ENCODE measurements at places on chromosomes 11 and 22. TPM values are rescaled to one million over a fixed set of nuclear protein-coding genes. Genes with fewer than 3 reads are reported as not detected.

OR4A15 gene
- total RNA-seq, result not detected

NLRP10 gene
- not detected for total RNA-seq

- no peak overlapping the region for H3K4me3 ChIP-seq
- no peak for DNase-seq
- peaks cover 34% of the 10 kb centered on the region for H3K4me1 ChIP-seq
- H3K36me3 ChIP-seq, result no peaks in the 10 kb centered on the region
- H3K27ac ChIP-seq, result peak overlapping the region; percentile 67
Observed at GRCh38 chr11:116033931-116034553, 529.8 kb upstream of the CADM1 start.

- H3K27ac ChIP-seq, result no peak overlapping the region
- no peak overlapping the region for H3K4me3 ChIP-seq
- no peak for DNase-seq
- H3K36me3 ChIP-seq, result peaks cover 6% of the 10 kb centered on the region
Observed at GRCh38 chr11:70842256-70842655, 410.1 kb downstream of the SHANK2 start.

- H3K4me1 ChIP-seq, result no peaks in the 10 kb centered on the region
- H3K27ac ChIP-seq, result no peak overlapping the region
- DNase-seq, result no peak
Observed at GRCh38 chr11:112564228-112564955, 303.7 kb upstream of the PLET1 start.

DNA sequence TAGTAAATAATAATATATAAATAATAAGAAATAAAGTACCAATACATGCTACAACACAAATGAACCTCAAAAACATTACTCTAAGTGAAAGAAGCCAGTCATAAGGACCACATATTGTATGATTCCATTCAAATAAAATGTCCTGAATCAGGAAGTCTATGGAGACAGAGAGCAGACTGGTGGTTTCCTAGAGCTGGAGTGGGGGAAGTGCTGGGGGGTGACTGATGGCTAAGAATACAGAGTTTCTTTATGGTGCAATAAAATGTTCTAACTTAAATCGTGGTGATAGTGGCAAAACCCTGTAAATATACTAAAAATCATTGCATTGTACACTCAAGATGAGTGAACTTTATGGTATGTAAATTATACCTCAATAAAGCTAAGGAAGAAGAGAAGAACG is 376.5 kb downstream of the BUD13 start:
- H3K27ac ChIP-seq, result no peak overlapping the region
- no peaks in the 10 kb centered on the region for H3K36me3 ChIP-seq
- no peak overlapping the region for H3K4me3 ChIP-seq

- H3K27ac ChIP-seq, result peak overlapping the region; percentile 34
- peaks cover 9% of the 10 kb centered on the region for H3K36me3 ChIP-seq
- no peaks in the 10 kb centered on the region for H3K27me3 ChIP-seq
Observed at GRCh38 chr11:69551963-69552362, 70.5 kb downstream of the LINC01488 start.

OVCH2 gene
- 0.33 TPM for total RNA-seq

GRCh38 chr22:25362883-25363240 is 143.4 kb downstream of the CRYBB2 start:
- H3K4me1 ChIP-seq, result peaks cover 7% of the 10 kb centered on the region
- no peak for DNase-seq
- no peak overlapping the region for H3K27ac ChIP-seq
- H3K36me3 ChIP-seq, result no peaks in the 10 kb centered on the region
- no peak overlapping the region for H3K4me3 ChIP-seq

- H3K4me1 ChIP-seq, result peaks cover 53% of the 10 kb centered on the region
- peaks cover 4% of the 10 kb centered on the region for H3K36me3 ChIP-seq
- H3K27me3 ChIP-seq, result no peaks in the 10 kb centered on the region
- no peak for DNase-seq
- no peak overlapping the region for H3K4me3 ChIP-seq
- H3K27ac ChIP-seq, result no peak overlapping the region
Observed at GRCh38 chr11:118618991-118619375, 11.6 kb downstream of the PHLDB1 start.

DNA sequence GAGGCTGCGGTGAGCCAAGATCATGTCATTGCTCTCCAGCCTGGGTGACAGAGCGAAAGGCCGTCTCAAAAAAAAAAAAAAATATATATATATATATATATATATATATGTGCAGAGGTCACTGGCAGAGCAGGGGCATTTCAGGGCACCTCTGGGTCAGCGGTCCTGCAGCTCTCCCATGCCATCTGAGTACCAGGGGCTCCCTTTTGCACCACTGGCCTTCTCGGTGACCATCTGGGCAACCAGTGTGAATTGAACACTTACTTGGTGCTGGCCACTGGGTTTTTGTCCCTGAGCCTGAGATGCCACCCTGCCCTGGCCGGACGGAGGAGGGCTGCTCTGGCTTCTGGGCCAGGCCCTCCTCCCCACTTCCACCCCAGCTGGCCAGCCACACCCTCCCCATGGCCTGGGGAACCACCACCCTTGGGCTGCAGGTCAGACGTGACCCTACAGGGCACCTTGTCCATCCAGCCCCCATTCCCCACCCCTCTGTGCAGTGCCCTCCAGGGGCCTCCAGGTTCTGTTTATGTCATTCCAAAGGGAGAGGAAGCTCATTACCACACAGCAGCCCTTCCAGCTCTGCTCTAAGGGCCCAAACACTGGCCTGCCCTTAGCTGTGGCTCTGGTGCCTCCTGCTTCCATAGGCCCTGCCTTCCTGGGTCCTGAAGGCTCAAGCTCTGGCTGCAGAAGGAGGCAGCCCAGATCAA is 10.3 kb downstream of the MAPK8IP1 start:
- peaks cover 33% of the 10 kb centered on the region for H3K4me1 ChIP-seq
- no peak for DNase-seq
- H3K4me3 ChIP-seq, result no peak overlapping the region
